ENCODE measurements at places on chromosomes 12 and 14.
A peak's percentile ranks its signal among the peaks of the same experiment; 100 is the strongest.

- no peak for DNase-seq
Measured at GRCh38 chr12:76518699-76519098, 40.9 kb downstream of the OSBPL8 start.

- no peak for DNase-seq
Measured at GRCh38 chr12:16281157-16281556, 3.7 kb upstream of the SLC15A5 start.

DNA sequence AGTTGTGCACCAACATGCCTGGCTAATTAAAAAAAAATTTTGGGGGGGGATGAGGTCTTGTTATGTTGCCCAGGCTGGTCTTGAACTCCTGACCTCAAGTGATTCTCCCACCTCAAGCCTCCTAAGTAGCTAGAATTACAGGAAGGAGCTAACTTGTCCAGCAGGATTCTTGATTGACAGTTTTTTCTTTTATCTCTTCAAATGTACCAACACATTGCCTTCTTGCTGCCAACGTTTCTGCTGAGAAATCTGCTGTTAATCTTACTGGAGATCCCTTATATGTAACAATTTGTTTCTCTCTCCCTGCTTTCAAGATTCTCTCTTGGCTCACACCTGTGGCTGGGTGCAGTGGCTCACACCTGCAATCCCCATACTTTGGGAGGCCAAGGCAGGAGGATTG lies 22.4 kb upstream of the MARK3 start:
- DNase-seq = no peak

- DNase-seq = no peak
Measured at GRCh38 chr12:109386059-109386433, 38.3 kb downstream of the MYO1H start.

DNA sequence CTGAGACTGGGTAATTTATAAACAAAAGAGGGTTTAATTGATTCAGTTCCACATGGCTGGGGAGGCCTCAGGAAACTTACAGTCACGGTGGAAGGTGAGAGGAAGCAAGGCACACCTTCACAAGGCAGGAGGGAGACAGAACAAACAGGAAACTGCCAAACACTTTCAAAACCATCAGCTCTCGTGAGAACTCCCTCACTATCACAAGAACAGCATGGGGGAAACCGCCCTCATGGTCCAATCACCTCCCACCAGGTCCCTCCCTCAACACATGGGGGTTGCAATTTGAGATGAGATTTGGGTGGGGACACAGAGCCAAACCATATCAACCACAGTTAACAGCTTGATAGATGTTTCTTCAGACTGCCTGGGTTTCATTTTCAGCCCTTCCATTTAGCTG lies 6.2 kb upstream of the GNPNAT1 start:
- no peak for DNase-seq

- DNase-seq = no peak
Measured at GRCh38 chr12:215116-215515, 1.2 kb upstream of the SLC6A12 start.

DNA sequence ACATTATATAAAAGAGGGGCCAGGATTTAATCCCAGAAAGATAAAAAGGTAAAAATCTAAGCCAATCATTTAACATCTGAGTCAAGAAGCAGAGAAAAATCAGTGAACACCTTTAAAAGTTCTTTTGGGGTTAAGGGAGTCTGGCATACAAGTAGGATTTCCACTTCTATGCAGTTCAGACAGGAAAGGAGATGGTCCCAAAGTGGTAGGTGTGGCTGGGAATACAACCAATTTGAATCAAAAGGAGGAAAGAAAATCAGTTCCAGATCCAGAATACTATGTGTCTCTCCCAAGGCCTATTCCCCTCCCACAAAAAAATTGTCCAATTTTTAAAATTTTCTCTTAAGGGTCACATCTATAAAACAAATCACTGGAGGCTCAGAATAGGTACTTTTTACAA lies 167.4 kb downstream of the PHLDA1 start:
- no peak for DNase-seq

DNA sequence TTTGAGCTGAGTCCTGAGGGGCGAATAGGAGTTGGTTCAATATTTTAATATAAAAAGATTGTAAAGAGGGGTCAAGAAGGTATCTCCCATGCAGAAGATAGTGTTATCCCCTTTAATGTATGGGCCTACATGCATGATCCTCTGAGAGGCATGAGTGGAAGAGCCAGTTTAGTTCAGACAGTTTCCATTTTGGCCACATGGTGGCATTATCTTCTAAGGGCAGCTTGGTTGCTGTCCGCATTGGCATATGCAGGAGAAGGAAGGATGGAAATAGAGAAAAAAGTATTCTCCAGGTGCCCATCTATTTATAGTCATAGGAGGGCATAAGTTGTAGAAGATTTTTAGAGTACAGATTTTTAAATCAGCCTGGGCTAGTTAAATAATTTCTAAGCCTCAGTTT lies 5.4 kb downstream of the SAMD4A start:
- DNase-seq = peak; percentile 40

DNA sequence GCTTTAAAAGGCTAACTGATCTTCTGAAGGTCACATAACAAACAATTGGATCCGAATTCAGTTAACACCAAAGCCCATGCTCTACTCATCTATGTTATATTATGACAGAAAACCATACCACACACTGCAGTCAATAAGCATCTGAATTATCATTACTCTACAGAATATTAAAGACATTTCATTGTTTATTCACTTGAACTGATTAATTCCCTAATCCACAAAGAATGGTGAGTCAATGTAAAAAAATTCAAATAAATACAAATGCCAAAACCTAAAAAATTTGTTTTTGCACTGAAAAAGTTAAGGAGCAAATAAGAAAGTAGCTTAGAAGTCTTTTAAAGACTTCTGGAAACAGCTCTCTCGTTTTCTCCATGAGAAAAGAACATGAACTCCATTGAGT lies 13.7 kb downstream of the NID2 start:
- DNase-seq = no peak

DNA sequence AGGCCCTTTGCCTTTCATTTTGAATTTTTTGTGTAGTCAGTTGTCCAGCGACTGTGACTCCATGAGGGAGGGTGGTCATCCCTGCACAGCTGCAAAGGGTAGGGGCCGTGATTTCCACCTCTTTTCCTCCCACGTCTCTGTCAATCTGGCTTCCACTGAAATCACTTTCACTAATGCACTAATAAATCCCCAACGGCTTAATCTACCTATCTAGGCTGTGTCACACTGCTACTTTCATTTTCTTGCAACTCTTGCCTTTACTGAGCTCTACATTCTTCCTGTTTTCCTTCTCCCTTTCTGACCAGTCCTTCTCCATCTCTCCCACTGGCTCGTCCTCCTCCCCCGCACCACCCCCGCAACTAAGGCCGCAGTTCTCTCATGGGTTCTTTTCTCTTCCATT lies 212.3 kb upstream of the FOXN3 start:
- no peak for DNase-seq

- DNase-seq = no peak
Measured at GRCh38 chr14:30915596-30915995, 41.2 kb downstream of the COCH start.

- no peak for DNase-seq
Measured at GRCh38 chr12:130803702-130804101, 35.3 kb downstream of the STX2 start.

DNA sequence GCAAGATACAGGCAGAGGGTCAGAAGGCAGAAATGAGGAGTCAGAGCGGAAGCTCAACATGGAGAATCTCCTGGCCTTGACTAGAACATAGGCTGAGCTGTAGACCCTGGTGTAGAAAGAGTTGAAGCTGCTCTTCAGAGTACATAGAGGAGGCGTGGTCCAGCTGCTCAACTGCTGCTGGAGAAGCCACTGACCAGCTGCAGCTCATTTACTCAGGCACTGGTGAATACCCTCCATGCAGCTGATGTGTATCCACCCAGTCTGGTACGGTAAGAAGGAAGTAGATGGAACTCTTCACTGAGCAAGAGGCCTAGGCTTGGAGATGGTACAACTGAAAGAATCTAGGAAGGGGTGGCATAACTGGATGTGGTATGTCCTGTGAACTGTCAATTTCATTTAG lies 148.8 kb upstream of the DHRS4 start:
- DNase-seq = no peak

Measured in activated CD4-positive, alpha-beta T cell treated with anti-CD3 and anti-CD28 coated beads for 48 hours (primary cell).